Lung (tissue), 17 donors: ENCODE measurements at places on chromosomes 1 and 21.

DNA sequence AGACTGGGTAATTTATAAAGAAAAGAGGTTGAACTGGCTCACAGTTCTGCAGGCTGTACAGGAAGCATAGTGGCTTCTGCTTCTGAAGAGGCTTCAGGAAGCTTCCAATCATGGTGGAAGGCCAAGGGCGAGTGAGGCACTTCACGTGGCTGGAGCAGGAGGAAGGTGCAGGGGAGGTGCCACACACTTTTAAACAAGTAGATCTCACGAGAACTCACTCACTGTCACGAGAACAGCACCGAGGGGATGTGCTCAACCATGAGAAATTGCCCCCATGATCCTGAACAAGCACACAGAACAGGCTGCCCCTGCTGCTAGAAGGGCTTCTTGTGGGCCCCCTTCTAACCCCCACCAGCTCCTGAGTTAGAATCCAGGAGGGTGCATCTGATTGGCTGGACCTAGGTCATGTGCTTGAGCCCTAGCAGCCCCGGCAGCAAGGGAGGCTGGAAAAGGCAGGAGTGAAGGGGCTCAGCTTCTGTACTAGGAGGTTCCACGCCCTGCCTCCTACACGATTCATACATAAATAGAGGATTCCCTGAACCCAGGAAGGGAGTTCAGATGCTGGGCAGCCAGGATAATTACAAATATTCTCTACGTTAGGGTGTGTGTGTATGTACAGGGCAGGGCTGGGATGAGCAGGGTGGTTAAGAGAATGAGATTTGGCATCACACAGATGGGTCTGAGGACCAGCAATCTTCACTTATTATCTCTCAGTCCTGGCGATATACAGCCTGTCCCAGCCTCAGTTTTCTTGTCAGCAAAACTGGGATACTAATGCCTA lies 72.8 kb upstream of the ATP5PO start:
- no peak for DNase-seq

GRCh38 chr1:227725046-227725445 lies 10.1 kb downstream of the JMJD4 start:
- peak; percentile 6 for DNase-seq

- no peak for DNase-seq
Observed at GRCh38 chr1:118989878-118990378, 1.8 kb upstream of the TBX15 start.

DNA sequence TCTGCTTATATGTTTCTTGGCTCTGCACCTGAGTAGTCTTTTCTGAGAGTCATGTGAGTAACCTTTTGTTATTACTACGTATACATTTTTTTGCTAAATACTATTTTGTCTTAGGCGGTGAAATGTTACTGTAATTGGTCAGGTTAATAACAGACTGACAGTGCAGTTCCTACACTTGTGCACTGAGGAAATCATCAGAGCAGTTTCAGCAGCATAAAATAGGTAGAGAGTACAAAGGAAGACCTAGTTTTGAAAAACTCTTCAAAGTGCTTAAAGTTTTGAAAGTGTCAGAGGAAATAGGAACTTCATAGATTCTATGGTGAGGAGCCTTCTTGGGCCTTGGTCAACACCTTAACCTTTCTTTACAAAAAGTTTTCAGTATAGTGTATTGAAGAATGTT lies 11.1 kb downstream of the ATF6 start:
- DNase-seq, result no peak

- no peak for DNase-seq
Observed at GRCh38 chr1:52366517-52366827, 467 bp upstream of the CC2D1B start.

DNA sequence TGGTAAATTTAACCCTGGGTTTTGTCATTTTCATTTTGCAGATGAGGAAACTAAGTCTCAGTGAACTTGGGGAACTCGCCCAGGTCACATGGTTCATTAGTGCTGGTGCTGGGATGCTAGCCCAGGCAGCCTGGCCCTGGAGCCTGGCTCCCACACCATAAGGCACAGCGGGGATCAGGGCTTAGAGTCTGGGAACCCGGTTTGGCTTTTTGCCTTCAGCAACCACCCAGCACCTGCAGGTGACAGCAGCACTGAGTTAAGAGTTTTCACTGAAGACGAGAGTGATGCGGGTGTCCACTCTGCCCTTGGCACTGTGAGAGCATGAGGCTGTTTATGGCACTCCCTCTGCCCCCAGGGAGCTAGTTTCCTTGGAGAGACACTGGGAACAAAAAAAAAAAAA lies 18.4 kb upstream of the CD101 start:
- no peak for DNase-seq

DNA sequence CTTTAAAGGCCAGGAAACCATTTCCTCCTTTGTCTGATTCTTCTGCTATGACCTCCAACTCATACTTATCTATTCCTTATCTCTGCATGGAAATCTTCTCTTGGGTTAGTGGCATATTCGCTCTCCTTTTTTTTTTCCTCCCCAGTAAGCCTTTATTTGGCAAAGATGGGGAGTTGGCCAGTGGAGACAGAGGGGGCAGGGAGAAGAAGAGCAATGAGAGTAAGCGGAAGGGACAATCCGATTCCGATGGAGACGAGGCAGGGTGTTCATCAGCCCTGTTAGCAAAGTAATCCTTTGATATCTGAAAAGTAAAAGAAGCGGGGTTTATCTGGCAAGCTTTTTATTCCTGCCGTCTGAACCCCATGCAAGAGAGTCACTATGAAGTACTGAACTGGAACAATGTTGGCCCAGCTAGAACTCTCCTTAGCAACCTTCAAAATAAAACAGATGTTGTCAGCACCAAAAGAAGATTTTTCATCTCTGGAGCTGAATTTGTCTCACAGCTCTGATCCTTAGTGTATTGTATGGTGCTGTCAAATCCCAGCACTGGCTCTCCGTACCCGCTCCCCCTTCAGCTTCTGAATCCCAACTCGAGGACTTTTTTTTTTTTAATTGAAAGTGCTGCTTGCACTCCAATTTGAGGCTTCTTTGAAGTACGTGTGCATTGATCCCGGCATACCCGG lies 40.9 kb downstream of the PTGFRN start:
- DNase-seq, result no peak
